ENCODE measurements at places on chromosomes 5 and 9.

DNA sequence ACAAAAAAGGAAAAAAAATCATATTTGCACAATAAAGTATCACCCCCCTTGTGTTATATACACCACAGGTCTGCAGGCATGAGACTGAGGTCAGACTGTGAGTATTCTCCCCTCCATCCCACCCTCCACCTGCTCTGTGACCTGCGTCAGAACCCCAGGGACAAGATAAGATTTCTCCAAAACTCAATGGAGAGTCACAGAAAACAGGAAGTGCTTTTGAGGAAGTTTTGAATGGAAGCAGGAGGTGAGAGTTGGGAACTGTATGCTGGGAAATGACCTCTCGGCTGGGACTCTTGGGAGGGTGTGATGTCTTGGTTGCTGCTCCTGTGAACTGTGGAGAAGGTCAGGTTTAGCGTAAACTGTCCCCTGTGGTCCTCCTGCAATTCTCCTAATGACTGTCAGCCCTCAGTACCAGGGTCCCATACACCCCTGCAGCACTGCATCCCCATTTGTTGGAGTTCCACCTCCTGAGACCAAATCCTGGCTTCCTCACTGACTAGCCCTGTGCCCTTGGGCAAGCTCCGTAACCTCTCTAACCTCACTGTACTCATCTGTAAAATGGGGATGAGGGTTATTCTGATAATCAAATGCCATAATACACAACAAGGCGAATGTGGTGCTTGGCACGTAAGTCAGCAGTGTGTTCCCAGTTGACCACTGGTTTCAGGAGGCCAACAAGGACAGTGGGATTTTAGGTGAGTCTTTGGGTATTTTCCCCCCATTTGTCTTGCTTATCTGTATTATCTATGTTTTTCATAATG is 6.9 kb upstream of the CTSL start:
- DNase-seq = no peak

- DNase-seq = no peak
Measured at GRCh38 chr5:160151017-160151416, 31.8 kb upstream of the PWWP2A start.

GRCh38 chr9:18331808-18332209 is 142.1 kb upstream of the ADAMTSL1 start:
- no peak for DNase-seq

GRCh38 chr9:118473521-118473920 is 769.3 kb downstream of the TLR4 start:
- DNase-seq = no peak

GRCh38 chr5:59390989-59391388 is 502.5 kb downstream of the PDE4D start:
- DNase-seq = no peak

DNA sequence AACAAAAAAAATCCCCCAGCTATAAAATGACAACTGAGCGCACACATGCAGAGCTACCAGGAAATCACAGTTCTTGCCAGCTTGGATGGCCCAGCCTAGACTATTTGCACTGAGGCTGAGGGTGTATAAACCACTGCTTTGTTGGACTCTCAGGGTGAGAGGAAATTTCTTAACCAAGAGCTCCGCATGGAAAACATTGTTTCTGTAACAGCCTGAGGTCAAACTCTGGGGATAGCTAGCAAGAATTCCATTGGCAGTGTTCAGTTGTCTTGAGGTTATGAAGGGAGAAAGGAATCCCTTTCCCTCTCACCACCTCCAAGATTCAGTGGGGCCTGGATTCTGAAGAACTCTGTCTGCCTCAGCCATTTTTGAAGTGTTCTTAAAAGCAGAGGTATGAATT is 360.0 kb downstream of the OSTF1 start:
- DNase-seq = no peak

GRCh38 chr9:31536471-31536870 is 848.0 kb upstream of the ACO1 start:
- no peak for DNase-seq

DNA sequence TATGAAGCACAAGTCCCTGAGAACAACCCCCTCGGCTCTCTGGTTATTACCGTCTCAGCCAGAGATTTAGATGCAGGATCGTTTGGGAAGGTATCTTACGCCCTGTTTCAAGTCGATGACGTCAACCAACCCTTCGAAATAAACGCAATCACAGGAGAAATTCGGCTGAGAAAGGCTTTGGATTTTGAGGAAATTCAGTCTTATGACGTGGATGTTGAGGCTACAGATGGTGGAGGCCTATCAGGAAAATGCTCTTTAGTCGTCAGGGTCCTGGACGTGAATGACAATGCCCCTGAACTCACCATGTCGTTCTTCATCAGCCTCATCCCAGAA is 1.1 kb downstream of the PCDHB6 start:
- DNase-seq = no peak

DNA sequence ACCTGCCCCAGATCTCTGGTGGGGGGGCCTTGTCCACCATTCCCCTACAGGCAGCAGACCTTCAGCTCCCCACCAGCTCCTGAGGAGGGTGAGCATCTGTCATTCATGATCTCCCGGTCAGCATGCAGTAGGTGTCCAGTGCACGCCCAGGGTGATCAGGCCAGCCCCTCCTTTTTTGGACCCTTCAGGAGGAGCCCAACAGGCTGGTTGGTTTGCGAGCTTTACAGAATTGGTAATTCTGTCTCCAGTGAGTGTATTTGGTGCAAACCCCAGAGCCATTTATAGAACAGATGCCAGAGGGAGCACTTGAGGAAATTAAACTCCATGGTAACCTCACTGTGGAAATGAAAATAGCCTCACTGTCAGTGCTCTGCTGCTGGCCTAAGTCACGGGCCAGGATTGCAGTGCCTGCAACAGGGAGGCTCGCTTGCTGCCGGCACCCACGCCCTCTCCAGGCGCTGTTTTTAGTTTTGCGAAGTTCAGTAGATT is 23.4 kb downstream of the WNK2 start:
- no peak for DNase-seq

GRCh38 chr9:16482764-16483163 is 387.7 kb downstream of the BNC2 start:
- no peak for DNase-seq
